ENCODE measurements at places on chromosomes 11 and 22.
A peak's percentile ranks its signal among the peaks of the same experiment; 100 is the strongest.

DNA sequence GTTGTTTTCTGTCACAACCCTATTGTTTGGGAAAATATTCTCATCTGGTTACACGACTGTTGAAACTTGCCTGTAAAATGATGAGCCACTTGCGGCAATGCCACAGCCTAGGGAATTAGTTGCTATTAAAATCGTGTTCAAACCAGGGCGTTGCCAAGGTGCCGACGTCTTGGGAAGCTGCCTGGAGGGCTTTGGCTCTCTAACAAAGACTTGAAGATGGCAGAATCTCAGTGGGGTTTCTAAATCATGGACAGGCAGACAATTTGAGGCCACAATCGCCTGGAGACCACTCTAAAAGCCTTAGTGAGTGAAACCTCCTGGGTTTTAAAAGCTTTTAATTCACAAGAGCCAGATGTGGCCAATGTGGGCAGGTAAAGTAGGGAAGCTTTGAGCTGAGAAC lies 117.2 kb upstream of the BMAL1 start:
- DNase-seq: no peak

- no peak for DNase-seq
Measured at GRCh38 chr11:119484741-119485605, 62.0 kb upstream of the THY1 start.

DNA sequence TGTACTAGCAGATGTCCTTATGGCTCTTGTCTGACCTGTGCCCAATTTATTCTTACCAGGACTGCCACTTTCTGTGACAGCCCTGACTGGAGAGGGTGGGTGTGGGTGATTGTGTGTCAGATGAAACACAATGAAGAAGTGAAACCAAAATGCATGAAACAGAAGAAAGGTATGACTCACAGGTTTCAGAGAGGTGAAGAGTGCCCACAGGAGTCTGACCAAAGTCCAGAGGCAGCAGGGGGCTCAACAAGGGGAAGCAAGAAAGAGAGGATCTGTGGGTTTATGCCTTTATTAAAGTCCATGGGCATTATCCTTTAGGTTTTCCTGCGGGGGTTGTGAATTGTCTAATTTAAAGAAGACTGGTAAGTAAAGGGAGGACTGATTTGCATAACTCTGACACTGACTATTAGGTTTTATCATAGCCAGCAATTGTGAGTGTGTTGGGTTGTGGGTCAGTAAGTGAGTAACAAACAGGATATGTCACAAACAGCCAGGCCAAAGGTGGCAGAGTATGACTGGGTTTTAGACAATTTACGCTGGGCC lies 3.9 kb upstream of the OR4C6 start:
- DNase-seq: no peak

DNA sequence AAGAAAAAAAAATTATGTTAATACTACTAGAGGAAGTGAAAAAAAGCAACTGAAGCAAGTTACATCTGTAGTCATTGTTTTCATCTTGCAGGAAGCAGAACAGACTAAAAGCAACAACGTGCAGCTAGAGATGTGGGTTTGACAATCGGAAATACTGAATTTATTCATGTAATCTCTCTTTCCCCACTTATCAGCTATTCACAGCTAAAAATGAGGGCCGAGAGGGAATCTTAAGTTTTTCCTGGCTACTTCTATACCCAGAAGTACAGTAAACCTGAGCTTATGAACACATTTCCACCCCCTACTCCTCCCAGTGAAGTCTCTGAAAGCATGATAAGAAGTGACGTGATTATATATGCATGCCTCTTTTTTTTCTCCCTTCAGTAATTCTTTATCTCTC lies 116.5 kb downstream of the SPON1 start:
- DNase-seq: no peak

- no peak for DNase-seq
Measured at GRCh38 chr11:116833491-116833815, 3.7 kb downstream of the APOC3 start.

DNA sequence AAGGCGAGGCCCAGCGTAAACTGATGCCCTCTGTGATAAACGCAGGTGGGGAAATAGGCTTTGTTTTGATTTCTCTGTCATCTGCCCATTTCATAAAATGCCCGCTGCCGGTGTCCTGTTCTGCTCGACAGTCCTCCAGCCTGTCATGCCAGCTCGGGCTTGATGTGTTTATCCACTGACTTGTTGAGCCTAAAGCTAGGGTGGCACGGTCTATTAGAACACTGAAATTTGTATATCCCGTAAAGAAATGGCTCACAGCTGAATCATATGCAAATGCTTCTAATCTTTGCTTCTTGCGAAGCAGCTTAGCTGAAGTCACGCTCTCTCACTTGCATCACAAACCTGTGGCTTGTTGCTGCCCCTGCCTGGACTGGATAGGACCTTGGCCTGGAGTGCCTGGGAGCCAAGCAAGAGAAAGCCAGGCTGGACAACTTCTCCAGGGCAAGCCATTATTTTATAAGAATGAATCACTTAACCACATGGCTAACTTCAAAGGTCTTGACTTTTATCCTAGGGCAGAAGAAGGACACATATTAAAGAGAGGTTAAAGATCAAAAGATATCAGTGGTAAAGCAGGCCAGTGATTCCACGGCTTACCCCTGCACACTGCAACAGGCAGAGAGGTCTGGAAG lies 33.1 kb downstream of the EHF start:
- DNase-seq: no peak

- DNase-seq: no peak
Measured at GRCh38 chr11:83827520-83827919, 541.4 kb upstream of the CCDC90B start.

DNA sequence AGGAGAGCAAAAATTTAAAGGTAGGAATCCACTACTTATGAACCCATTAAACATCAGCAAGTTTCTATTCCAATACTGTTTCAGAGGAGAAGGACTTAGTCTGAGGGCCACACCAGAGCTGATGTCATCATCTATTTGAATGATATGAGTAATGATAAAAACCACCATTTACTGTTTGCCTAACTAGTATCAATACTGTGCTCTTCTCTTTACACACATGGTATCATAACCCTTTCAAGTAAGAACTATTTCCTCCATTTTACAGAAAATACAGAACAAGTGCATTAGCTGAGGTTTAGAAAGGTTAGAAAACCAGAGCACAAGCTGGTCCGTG lies 651.3 kb upstream of the KIRREL3 start:
- no peak for DNase-seq

DNA sequence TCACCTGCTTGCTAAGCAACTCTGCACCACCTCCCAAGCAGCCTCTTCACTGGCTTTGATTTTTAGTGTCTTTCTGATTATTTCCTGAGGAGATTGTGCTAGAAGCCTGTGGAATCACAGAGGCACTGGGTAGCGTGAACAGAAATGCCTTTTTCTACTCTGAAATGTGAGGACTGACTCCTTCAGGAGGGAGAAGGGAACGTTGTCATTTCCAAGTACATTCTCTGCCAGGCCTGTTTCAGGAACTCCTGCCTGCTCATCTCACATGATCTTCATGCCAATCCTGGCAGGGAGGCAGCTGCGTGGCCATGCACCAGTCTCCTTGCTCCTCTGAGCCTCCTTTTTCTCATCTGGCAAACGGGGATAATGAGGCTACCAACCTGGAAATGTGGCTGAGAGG lies 49.8 kb upstream of the PRDM11 start:
- DNase-seq: no peak

- DNase-seq: peak; percentile 10
Measured at GRCh38 chr22:24803064-24803542, 2.9 kb upstream of the SGSM1 start.

DNA sequence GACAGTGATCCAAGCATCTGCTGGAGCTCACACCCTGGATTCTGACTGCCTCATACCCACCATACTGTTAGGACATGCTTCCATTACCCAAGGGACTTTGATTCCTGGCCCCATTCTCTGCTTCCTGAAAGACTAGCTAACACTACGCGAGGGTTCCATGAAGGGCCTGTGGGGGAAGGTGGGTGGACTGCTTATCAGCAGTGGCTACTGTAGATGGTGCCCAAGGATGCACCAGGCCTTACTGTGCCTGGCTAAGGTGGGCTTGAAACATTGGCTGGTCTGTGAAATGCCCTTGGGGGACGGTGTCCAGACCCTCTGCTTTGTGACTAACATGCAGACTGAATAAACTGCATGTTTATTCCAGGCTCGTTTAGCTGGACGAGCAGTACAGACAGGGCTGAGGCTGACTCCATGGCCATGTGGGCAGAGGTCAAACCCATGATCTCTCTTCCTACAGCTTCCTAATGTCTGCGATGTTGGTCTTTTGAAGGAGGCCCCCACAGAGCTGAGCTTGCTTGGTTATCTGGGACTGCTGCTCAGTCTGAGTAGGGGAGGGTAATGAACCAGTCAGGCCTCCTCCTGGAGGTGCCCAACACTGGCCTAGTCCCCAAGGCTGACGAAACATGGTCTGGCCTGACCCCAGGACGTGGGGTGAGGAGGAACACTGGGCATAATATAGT lies 48.3 kb upstream of the PHOX2A start:
- DNase-seq: no peak

- no peak for DNase-seq
Measured at GRCh38 chr22:48103126-48103875, 1340.9 kb downstream of the TBC1D22A start.

DNA sequence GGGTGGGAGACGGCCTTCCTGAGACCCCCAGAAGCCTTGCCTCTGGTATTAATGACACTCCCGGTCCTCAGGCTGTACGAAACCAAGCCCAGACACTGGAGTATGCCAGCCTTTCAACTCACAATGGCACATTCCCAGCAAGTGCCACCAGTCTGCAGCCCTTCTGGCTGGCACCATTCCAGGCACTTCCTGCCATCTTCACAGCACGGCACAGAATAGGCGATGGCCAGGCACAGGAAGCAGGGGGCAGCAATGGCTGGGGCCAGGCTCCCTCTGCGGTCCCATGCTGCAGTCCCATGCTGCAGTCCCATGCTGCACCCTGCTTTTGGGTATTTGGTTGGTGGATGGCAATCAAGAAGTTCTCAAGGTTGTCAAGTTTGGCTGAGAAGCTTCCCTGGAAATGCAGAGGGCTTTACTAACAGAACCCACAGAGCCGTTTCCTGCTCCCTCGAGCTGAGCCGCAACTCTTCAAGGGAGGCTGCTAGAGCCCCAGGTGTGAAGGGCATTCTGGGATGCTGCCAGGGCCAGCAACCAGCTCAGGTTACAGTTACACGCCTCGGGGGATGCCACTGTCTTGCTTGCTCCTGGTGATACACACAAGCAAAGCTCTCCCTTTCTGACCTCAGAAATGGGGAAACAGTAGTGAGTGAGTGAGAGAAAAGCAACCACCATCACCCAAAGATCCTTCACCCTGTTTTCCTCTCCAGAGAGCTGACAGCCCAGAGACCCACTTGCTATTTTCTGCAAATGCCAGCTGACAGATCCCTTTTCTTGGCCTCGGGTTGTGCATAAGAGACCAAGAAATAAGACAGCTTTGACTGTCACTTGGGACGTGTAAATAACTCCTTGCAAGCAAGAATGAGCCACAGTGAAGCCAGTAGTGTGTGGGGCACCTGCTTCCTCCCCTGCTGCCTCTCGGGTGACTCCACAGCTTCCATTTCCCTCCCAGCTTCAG lies 23.9 kb downstream of the LRFN4 start:
- no peak for DNase-seq

- DNase-seq: no peak
Measured at GRCh38 chr22:43277987-43278601, 65.1 kb downstream of the SCUBE1 start.

- DNase-seq: no peak
Measured at GRCh38 chr11:13358596-13359270, 81.1 kb downstream of the BMAL1 start.

DNA sequence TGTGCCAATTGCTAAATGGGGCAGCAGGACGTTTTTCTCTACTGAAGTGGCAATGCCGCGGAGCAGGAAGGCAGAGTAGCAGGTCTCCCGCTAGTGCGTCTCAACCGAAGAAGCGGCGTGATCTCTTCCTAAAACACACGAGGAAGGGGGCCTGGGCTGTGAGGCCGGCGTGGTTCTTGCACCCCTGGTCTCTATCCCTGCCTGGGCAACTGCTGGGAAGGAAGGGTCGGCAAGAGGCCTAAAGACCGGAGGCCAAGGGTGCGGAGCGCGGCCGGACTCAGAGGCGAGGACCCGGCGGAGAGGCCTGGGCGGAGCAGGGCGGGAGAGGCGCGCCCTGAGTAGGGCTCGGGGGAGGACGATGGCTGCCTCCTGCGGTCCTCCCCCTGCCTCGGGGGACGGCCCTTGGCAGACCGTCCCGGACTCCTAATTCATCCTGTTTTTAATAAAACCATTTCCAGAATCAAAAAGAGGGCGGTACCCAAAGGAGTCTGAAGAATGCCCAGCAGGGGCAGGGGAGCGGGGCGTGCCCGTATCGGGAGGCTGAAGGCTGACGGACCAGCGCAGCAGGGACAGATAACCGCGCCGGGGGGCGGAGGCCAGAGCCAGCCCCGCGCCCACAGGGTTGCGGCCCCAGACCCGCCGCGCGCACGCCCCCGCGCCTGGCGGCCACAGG lies 572 bp upstream of the APLP2 start:
- no peak for DNase-seq

- DNase-seq: no peak
Measured at GRCh38 chr11:80587906-80588305, 1147.1 kb upstream of the TENM4 start.

DNA sequence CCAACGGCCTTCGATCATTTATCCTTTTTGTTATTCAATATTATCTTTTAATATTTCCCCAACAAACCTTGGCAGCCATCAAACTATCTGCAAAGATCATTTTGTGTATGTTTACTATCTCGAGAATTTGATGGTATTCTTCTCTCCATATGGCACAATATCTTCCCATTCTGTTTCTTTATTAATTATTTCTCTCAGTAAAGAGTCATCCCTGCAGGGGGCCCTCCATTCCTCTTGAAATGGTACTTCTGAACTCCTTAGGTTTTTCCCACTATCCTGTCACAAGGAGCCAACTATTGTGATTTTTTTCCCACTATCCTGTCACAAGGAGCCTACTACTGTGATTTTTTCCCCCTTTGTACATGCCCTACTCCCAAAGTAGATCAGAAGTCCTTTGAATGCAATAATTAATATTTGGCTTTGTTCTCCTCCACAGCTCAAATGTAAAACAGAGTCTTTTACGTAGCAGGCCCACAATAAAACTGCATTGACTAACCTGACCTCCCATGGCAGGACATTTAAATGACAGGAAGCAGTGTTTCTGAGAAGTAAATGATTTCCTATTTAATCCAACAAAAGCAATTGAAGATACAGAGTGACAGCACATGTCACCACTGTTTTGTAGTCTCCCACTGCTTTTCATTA lies 43.3 kb downstream of the PDGFD start:
- no peak for DNase-seq

DNA sequence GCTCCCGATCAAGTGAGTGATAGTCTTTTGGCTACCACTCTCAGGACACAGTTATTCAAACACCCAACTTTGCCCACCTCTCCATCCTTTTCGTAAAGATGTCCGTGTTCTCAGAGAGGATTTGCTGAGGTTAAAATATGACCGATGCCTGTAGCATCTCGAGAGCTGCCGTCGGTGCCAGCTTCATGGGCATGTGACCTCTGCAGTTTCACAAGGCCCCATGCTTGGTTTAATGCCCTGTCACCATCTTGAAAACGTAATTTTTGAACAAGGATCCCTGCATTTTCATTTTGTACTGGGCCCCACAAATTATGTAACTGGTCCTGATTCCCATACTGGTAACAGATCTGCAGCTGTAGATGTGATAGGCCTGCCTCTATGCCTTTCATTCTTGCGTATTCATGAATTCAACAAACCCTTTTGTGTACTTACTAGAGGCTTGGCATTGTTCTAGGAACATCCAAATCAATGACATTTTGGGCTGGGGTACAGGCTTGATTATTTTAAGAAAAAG lies 85.1 kb downstream of the BMAL1 start:
- DNase-seq: no peak

All from activated CD8-positive, alpha-beta memory T cell treated with anti-CD3 and anti-CD28 coated beads for 4 hours (primary cell).